CD4-positive, CD25-positive, alpha-beta regulatory T cell (primary cell): ENCODE measurements at places on chromosomes 5 and 9. TPM values are rescaled to one million over a fixed set of nuclear protein-coding genes. Genes with fewer than 3 reads are reported as not detected.

DNA sequence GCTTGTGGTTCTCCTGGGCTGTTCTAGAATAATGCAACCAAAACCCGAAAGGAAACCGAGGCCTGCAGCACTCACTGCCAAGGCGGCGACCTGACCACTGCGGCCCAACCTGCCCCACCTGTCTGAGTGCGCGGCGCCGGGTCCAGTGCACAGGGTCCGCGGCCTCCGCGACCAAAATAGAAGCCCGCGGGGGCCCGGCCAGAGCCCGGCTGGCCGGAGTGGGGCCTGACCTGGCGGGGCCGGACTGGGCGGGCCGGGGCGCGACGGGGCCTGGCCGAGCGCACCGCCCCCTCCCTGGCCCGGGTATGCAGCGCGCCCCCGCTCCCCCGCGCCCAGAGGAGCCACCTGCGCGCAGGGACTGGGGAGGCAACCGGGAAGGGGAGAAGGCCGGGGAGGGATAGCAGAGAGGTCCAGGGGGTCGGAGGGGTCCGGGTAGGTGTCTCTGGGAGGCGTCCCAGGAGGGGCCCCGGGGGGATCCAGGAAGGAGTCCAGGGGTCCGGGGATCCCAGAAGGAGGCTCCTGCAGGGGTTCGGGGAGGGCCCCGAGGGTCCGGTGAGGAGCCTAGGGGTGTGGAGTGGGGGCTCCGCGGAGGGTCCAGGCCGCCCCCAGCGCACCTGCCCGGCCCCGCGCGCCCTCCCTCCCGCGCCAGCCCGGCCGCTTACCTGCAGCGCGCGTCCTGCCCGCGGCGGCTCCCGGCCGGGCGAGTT is 503 bp downstream of the SEMA4D start:
- no peak for DNase-seq

DNA sequence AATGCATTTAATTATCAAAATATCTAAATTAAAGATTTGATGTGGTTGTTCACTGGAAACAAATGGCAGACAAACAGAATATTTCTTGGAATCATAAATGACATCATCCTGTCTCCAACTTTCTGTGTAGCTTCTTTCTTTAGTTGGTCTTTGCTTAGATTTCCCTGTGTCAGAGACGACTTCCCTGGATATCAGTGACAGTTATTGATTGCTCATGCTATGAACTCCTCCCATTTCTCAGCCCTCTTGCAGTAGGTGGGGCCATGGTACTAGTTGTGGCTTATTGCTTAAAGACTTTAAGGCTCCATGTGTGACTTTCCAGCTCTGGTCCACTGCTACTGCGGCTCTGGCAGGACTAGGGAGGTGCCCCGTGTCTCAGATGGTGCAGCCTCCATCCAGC is 592.6 kb downstream of the MTRR start:
- no peak for DNase-seq

- no peak for DNase-seq
Observed at GRCh38 chr5:107470295-107470582, 200.5 kb downstream of the EFNA5 start.

DNA sequence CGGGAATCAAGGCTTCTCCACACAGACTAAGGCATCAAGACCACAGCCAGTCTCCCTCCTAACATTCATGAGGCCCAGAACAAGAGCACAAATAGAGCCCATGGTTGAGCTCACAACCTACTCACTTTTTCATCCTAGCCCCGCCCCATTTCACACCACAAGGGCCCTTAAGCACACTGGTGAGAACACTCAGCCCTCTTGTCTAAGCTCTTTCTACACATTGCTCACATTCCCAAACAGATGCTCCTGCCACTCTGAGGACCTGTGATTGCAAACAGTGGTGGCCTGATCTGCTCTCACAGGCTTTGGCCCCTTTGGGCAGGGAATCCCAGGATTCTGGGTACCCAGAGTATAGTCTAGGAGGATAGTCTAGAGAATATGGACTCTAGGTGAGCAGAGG is 54.0 kb downstream of the FEM1C start:
- no peak for DNase-seq

- DNase-seq = no peak
Observed at GRCh38 chr9:109351032-109351431, 30.2 kb upstream of the EPB41L4B start.

GRCh38 chr9:76158713-76159112 is 235.5 kb downstream of the RFK start:
- DNase-seq = no peak

- no peak for DNase-seq
Observed at GRCh38 chr9:81801190-81801589, 111.8 kb upstream of the TLE1 start.

GRCh38 chr5:78506261-78507024 is 142.1 kb downstream of the LHFPL2 start:
- no peak for DNase-seq

- no peak for DNase-seq
Observed at GRCh38 chr5:68793074-68793473, 300.7 kb upstream of the SLC30A5 start.

DNA sequence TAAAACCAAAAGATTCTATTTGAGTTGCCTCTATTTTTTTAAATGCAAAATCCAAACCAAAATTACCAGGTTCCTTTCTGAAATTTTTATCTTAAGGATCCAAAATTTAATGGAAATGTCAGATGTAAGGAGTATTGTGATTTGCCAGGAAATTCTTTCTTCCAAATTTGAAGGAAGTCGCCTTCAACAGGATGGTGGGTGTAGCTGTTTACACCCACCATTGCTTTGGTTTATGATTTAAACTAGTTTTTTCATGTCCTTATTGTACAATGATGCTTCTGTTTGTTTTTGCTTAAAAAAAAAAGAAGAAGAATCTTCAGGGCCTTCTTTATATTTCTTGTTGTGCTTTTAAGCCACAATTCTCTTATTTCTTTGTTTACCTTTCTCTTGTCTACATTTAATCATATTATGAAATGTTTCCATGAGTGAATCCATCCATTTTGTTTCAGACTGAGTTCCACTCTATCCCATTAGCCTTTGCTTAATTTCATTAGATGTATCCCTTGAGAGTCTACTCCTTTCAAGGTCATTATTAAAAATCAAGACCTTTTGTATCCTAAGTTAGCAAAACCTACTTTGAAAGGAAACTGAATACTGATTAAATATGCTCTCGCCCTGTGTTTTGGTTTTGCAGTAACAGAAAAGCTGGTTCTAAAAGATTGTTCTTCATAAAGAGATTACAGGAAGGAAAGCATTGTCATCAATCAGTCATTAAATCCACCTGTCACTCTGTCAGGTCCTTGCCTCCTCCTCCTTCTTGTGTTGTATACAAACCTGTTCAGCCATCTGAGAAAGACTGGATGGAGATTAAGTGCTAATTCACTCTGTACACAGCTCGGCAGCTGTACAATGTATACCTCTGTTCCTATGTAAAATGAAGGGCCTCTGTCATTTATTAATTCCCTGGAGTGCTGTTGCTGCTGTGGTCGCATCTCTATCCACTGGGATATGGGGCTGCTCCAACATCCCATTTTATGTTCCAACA is 45.5 kb upstream of the SLC2A8 start:
- DNase-seq = no peak

- no peak for DNase-seq
Observed at GRCh38 chr5:172009536-172010270, 3.3 kb upstream of the FBXW11 start.

GRCh38 chr9:34611811-34612787 is at the start of gene RPP25L:
RPP25L (minus strand) TSS chr9:34612097; CDS start chr9:34611296, 801 bp downstream.
- DNase-seq = peak; percentile 88

DNA sequence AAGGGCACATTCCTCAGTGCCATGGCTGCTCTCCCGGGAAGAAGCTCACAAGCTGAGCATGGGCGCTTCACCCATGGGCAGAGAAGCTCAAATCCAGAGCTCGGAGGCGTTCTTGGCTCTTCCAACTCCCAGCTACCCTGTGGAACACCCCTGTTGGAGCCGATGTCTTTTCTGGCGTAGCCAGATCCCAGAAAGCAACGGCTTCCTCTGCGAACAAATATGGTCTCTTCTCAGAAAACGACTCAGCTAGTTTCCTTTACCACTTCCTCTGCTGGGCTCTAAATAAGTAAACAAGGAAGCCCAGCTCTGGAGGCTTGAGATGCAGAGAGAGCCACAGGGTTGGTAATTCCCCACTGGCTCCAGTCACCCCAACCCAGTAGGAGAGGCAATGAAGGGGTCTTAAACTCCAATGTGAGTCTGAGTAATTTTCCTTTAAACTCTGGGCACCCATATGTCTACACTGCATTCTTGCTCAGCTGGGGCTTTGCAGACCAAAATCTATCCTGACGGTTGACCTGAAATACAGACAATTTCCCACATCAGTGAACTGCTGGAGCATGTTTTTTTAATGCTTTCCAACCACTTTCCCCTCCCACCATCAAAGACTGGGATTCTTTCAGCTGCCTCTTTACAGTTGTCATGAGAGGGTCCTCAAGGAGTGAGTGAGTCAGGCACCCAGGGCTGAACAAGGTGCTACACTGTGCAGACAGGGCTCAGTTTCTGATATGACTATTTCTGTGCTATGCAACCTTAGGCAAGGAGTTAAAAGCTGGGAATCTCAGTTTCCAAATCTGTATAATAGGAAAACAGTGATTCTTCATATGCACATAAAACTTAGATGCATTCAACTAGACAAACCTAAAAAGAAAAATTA is at the start of gene LCP2:
Gene LCP2, minus strand, starts transcription at position 189 of the 874 bp plus-strand sequence. Its CDS starts 166 bp downstream, at position 23.
- peak; percentile 86 for DNase-seq

DNA sequence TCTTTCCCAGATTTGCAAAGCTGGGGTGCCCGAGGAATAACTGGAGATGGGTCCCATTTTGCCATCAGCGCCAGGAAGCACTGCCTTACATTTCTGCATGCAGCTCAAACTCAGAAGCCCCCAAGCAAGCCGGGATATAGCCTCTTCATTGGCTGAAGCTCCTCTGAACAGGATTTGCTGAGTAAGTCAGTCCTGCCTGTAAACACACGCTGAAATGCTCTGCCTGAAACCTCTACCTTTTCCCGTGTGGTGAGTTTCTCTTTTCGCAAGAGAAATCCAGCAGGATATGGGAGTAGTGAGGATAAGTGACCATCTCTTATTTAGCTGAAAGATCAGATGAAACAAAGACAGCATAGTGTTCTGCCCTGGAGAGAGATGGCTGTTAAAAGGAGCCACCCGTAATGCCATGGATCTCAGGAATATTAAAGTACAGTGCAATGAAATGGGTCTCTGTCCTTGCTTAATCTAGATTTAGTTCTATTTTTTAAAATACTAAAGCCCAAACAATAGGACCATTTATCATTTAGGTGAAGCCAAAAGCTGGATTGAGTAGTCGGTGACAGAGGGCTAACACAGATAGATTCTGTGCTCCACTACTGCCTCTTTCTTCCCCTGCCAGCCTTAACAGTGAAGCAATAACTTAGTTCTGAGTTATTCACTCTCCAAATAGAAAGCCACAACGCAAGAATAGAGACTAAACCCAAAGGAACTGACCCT is 177.5 kb upstream of the PPP2R2B start:
- no peak for DNase-seq

GRCh38 chr9:33178972-33179697 is 12.0 kb upstream of the B4GALT1 start:
- no peak for DNase-seq

DNA sequence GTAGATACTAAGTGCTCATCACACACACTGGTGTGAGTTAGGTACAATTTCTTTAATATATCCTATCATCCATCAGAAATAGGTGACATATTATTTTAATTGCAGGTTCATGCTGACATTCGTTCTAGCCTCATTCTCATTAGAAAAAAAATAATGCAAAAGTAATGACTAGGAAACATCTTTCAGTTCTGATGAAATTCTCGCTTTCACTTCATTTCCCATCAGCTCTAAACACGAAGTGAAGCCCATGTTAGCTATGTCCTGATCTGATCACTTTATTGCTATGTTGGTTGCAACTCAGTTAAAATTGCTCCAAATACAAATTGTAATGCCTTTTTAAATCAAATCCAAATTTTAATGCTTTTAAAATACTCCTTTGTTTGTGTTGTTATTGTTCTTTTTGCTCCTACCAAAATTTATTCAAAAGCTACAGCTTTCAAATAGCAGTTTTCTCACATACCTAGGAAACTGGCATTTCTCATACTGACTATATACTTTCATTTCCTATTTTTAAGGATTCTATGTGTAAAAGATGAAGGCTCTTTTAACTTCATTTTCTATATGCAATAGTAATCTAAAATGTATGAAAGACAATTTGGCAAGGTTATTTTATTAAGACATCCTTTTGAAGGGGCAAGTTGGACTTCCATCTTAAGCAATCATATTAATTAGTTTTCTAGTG is 1237.8 kb upstream of the ACO1 start:
- DNase-seq = no peak

DNA sequence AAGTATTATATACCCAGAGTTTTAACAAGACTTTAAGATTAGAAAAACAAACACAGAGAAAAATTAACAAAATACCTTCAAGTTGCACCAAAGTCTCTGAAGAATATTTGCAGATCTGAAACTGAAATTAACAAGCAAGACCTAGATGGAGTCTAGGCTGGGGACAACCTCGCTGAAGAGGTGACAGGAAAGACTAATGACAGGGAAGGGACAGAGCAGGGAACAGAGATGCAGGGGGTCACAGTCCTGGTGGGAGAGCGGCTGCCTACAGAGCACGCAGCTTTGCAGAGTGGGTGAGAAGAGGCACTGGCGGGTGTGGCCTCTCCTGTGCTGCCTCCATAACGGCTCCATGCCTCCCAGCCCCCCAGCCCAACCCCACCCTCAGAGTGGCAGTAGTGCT is 13.5 kb downstream of the RETREG1 start:
- DNase-seq = no peak

- DNase-seq = no peak
Observed at GRCh38 chr5:170404398-170404797, 15.2 kb upstream of the KCNMB1 start.

GRCh38 chr9:12961276-12961809 is 186.5 kb downstream of the LURAP1L start:
- no peak for DNase-seq

DNA sequence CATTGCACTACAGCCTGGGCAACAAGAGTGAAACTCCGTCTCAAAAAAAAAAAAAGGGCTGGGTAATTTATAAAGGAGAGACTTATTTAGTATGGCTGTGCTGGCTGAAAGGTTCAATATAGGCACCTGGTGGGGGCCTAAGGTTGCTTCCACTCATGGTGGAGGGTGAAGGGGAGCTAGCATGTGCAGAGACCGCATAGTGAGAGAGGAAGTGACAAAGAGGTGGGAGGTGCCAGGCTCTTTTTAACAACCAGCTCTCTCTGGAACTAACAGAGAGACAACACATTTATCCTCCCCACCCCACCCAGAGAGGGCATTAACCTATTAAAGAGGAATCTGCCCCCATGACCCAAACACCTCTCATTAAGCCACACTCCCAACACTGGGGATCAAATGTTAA is 28.9 kb upstream of the SERINC5 start:
- no peak for DNase-seq

DNA sequence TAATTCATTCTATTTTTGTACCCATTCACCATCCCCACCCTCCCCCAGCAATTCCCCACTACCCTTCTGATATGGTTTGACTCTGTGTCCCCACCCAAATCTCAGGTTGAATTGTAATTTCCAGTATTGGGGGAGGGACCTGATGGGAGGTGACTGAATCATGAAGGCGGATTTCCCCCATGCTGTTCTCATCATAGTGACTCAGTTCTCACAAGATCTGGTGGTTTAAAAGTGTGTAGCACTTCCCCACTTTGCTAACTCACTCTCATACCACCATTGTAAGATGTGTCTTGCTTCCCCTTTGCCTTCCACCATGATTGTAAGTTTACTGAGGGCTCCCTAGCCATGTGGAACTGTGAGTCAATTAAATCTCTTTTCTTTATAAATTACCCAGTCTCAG is 25.9 kb upstream of the TESK1 start:
- no peak for DNase-seq

Gene MUSK
- total RNA-seq = not detected

Gene FAM151B
- 0.32 TPM for total RNA-seq

Gene BAAT
- 0.15 TPM for total RNA-seq

Gene GRIN1
- total RNA-seq = not detected

Gene TMEM171
- total RNA-seq = not detected

Gene CEL
- 0.37 TPM for total RNA-seq

Gene SPIN1
- total RNA-seq = 21.4 TPM
